HTR-8/SVneo (cell line): ENCODE measurements at places on chromosomes 4 and X.
A peak's percentile ranks its signal among the peaks of the same experiment; 100 is the strongest.

DNA sequence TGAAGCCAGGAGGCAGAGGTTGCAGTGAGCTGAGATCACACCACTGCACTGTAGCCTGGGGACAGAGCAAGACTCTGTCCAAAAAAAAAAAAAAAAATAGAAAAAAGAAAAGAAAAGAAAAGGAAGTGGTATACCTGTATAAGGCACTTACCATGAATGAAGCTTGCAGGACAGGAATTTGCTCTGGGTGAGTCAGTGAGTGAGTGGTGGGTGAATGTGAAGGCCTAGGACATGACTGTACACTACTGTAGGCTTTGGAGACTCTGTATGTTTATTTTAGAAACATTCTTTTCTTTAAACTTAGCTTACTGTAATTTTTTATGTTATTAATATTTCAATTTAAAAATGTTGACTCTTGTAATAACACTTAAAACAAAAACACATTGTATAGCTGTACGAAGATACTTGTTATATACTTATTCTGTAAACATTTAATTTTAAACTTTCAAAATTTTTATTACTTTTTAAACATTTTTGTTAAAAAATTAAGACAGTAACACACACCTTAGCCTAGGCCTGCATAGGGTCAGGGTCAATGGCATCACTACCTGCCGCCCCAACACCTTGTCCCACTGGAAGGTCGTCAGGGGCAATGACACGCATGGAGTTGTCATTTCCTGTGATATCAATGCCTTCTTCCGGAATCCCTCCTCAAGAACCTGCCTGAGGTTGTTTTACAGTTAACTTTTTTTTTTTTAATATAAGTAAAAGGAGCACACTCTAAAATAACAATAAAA lies 78.7 kb downstream of the CLNK start:
- no peak for DNase-seq

DNA sequence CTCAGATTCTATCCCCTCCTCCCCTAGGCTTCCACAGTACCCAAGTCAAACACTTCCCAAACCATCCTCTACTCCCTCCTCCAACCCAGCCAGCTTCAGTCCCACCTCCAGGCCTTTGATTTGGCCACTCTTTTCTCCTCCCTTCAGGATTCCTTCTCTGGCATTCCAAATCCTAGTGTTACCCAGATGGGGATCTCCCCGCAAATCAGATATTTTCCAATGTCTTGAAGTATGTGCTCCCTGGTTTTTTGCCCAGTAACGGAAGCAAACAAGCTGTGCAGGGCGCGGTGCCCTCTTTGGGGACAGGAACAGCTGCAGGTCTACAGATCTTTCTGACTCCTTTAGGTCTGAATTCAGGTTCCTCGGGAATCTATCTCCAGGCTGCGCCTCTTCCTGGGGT lies 2.2 kb upstream of the SYN1 start:
- DNase-seq, result no peak

- DNase-seq, result no peak
Observed at GRCh38 chr4:39157520-39157919, 24.8 kb upstream of the WDR19 start.

GRCh38 chrX:103644125-103644524 lies 15.3 kb downstream of the TCEAL1 start:
- DNase-seq, result no peak

DNA sequence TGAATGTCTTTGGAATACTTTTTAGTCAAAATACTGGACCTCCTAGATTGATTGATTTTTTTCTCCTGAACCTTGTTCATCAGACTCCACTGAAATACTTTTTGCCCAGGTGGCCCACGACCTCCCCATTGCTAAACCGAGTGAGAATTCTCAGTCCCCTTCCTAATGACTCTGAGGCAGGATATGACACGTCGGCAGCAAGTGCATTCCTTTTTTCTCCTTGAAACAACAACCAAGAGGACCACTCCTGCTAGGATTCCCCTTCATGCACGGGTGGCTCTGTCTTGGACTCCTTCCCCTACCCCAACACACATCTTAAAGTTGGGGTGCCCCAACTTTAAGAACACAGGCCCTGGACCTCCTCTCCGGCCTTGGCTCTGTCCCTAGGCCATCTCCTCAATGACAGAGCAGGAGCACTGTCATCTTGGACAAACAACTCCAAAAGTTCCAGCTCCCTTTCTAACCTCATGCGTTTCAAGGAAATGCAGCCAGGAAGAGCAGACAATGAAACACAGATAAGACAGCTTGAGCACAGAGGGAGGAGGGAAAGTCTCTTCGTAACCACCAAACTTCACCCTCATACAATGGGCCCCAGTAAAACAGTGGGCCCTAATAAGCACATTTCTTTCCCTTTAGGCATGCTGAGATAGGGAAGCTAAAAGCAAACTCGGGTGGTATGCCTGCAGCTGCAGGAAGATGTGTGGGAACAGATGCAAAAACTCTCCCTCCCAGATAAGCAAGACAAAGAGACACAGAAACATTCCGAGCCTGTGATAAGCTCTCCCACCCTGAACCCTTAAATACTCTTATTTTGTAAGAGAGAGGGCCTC lies 33.9 kb downstream of the ZBTB49 start:
- no peak for DNase-seq

GRCh38 chrX:129158505-129158904 lies 364.8 kb downstream of the SMARCA1 start:
- DNase-seq, result no peak

- DNase-seq, result peak; percentile 15
Observed at GRCh38 chr4:88573995-88574394, 18.3 kb upstream of the HERC3 start.

- no peak for DNase-seq
Observed at GRCh38 chr4:154781126-154781982, at the start of gene RBM46. Gene RBM46 (plus strand): TSS chr4:154781272. CDS start chr4:154796753, 15,481 bp downstream.

- DNase-seq, result no peak
Observed at GRCh38 chr4:17583276-17583675, 6.3 kb downstream of the LAP3 start.

- no peak for DNase-seq
Observed at GRCh38 chr4:183101956-183102480, 3.0 kb downstream of the WWC2 start.

DNA sequence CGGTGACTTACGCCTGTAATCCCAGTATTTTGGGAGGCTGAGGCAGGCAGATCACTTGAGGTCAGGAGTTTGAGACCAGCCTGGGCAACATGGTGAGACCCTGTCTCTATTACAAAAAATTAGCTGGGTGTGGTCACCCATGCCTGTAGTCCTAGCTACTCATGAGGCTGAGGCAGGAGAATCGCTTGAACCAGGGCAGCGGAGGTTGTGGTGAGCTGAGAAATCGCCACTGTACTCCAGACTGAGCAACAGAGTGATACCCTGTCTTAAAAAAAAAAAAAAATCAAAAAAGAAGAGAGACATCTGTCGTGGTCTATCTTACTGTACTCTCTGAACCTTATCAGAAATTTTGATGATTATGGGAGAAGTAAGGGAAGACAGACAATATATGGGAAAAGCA lies 144.3 kb downstream of the CAMK2D start:
- DNase-seq, result no peak

- no peak for DNase-seq
Observed at GRCh38 chr4:174207367-174207766, 76.1 kb downstream of the FBXO8 start.

DNA sequence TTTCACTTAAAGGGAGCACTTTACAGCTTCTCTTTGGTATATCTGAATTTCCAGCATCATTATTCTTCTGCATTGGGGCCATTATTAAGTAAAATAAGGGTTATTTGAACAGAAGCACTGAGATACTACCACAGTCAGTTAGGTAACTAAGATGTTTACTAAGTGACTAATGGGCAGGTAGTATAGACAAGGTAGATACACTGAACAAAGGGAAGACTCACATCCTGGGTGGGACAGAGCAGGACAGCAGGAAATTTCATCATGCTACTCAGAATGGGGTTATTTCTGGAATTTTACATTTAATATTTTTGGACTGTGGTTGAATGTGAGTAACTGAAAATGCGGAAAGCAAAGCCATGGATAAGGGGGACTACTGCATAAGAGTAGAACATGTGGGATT lies 316.0 kb downstream of the CCSER1 start:
- no peak for DNase-seq

DNA sequence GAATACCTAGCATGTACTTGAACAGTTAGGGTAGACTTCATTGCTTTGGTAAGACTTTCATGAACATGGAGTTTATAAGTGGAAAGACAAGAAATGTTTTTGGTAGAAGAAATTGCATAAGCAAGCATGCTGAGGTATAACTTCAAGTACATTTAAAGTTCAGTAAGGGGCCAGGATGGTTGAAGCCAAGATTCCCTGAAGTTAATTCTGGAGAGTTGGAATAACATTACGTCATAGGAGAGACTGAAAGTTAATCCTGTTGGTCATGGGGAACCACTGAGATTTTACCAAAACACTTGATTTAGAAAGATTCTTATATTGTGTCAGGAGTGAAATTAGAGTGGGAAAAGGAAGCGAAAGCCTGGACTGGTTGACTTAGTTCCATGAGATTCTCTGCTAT lies 767.5 kb upstream of the MAGEB2 start:
- DNase-seq, result no peak

DNA sequence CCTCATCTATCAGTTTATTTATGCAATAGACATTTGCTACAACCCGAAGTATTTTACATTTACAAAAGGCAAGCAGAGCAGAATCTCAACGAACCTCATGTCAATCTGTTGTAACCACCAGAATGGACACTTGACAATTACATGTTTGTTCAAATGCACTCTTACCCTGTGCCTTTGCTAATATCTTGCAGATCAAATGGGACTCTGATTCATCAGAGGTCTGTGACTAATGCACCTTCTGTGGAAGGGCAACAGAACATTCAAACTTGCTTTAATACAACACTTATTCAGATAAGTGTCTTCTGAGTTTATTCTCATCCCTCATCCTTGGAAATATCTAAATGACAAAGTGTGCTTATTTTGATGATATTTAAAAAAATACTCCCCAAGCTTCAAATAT lies 644.7 kb upstream of the PCDH10 start:
- no peak for DNase-seq

- DNase-seq, result no peak
Observed at GRCh38 chr4:92789741-92790140, 486.0 kb downstream of the GRID2 start.

- DNase-seq, result peak; percentile 58
Observed at GRCh38 chr4:155906554-155907247, 3.2 kb downstream of the TDO2 start.
